Vagina (tissue), 2 donors: ENCODE measurements at places on chromosomes 6 and 20. TPM values are rescaled to one million over a fixed set of nuclear protein-coding genes. Genes with fewer than 3 reads are reported as not detected.

The FAM162B gene
- 19.6 TPM for total RNA-seq

The RANBP9 gene
- total RNA-seq = 50.6 TPM

The BMP2 gene
- total RNA-seq = 8.6 TPM

The CNR1 gene
- total RNA-seq = 6.1 TPM

The HSF2 gene
- 27.5 TPM for total RNA-seq

The PPIL6 gene
- total RNA-seq = 3.9 TPM

The TGM6 gene
- total RNA-seq = not detected

The PI3 gene
- 234 TPM for total RNA-seq

The BPHL gene
- total RNA-seq = 10.3 TPM

The SLC32A1 gene
- total RNA-seq = not detected

The GSTA1 gene
- total RNA-seq = 1.7 TPM

The DACT2 gene
- total RNA-seq = 1.5 TPM

The PHACTR3 gene
- total RNA-seq = 8.3 TPM

The LY6G6F gene
- not detected for total RNA-seq

The HFE gene
- total RNA-seq = 7.6 TPM

The RIMS4 gene
- total RNA-seq = 6.4 TPM

The CCNC gene
- total RNA-seq = 47.4 TPM

The HLA-DRA gene
- total RNA-seq = 158 TPM

The NRSN1 gene
- 1.5 TPM for total RNA-seq

The ZC2HC1B gene
- total RNA-seq = not detected

The CST2 gene
- total RNA-seq = not detected

The ZNF391 gene
- 14.2 TPM for total RNA-seq

The MEP1A gene
- total RNA-seq = not detected

The CHRNA4 gene
- 0.25 TPM for total RNA-seq

The CEP250 gene
- 10.1 TPM for total RNA-seq

The OTOR gene
- not detected for total RNA-seq

The DOP1A gene
- 33.1 TPM for total RNA-seq

The TFAP2C gene
- total RNA-seq = 20.6 TPM

The TRIM10 gene
- not detected for total RNA-seq

The RAB22A gene
- total RNA-seq = 15.2 TPM

The RAET1L gene
- total RNA-seq = 8.3 TPM

The PSMF1 gene
- total RNA-seq = 52.8 TPM

The SPATS1 gene
- total RNA-seq = not detected

The RGS17 gene
- total RNA-seq = 0.25 TPM

The SPTLC3 gene
- 5.9 TPM for total RNA-seq

The C20orf96 gene
- 2.7 TPM for total RNA-seq

The SLC44A4 gene
- total RNA-seq = 5.9 TPM

The MOXD1 gene
- total RNA-seq = 16.0 TPM

The C6orf118 gene
- total RNA-seq = not detected

The PPP1R3G gene
- total RNA-seq = 4.4 TPM
